ENCODE measurements at places on chromosomes 16 and 17.

DNA sequence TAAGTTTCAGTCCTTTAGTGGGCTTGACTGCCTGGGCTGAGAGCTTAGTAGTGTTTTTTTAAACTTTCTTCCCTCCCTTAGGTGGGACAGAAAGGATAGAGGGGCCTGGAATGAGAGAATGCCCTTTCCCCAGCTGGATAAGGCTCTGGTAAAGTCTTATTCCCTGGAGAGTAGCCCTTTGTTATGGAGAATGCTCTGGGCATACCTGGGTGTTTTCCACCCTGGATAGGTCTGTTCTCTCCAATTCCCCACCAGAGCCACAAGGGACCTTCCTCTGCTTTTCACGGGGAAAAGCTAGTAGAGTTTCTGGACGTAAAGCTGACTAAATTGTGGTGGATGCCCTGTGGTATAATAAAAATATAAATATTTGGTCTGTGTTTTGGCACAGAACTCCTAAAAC is 164.1 kb downstream of the HS3ST4 start:
- DNase-seq = no peak

DNA sequence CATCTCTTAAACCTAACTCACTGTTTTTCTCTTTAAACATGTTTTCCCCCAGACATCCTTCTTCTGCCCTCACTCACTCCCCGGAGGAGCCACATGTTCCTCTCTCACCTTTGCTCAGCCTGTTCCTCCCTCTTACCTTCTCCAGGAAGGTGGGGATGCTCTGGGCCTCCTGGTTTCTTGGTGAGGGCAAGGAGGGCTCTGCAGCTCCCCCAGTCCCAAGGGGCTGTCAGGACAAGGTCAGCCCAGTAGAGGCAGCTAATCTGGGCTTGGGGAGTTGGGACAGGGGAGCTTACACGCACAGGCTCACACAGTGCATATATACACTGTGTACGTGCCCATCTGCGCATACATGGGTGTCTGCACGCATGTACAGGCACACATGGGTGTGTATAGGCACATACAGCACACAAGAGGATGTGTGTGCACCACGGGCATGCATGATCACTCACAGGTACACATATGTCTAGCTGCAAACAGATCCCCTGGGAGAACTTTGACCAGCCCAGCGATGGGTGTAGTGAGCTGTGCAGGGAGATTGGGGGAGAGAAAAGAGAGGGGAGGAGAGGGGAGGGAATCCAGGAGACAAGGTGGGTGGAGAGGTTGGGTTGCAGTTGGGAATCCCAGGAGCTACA is 28.6 kb upstream of the SPNS3 start:
- DNase-seq = no peak

- DNase-seq = no peak
Observed at GRCh38 chr16:85473909-85474620, 139.1 kb upstream of the GSE1 start.

DNA sequence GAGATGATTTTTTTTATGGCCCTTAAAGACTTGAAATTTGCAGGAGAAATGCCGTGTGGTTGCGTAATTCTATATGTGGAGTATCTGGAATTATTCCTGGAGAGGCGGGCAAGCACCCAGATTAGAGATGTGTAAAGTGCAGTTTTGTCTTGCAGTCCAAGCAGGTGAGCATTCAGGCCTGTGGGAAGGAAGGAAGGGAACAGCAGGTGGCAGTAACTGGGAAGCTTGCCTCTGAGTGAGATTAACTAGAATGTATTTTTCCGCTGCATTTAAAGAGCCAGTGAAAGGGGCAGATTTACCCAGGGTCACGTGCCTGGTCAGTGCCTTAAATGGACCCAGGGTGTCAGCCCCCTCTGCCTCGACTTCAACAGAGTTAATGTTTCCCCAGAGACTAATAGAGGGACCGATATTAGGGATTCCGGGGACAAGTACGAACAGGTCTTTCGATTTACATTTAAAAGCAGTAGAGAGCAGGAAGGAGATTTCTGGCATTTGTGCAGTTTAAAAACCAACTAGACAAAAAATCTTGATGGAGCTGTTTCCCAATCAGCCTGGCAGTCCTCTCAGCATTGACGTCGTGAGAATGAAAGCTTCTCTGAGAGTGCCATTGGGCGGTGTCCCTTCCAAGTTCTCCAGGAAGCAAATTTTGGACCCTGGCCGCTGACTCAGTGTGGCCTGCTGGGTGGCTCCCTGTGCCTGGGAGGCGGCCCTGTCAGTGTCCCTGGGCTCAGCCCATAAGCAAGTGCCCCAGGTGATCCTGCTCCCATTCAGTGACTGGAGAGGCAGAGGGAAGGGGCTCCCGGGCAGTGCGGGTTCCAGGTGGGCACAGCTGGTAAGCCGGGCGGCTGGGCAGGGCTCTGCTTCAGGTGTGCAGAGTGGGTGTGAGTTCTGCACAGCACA is 38.2 kb downstream of the KSR1 start:
- peak; percentile 45 for DNase-seq

DNA sequence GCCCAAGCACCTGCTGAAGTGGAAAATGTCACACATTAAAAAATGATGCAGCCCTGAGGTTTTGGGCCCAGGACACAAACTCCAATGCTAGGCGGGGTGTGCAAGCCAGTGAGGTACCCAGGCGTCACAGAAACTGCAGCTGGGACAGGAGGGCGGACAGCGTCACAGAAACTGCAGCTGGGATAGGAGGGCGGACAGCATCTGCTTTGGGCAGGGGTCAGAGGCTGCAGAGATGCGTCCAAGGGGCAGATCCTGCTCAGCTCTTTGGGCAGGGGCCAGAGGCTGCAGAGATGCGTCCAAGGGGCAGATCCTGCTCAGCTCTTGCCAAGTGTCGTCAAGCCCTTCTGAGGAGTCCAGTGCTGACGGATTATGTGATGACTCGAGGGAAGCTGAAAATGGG is 43.9 kb upstream of the RCVRN start:
- DNase-seq = no peak

DNA sequence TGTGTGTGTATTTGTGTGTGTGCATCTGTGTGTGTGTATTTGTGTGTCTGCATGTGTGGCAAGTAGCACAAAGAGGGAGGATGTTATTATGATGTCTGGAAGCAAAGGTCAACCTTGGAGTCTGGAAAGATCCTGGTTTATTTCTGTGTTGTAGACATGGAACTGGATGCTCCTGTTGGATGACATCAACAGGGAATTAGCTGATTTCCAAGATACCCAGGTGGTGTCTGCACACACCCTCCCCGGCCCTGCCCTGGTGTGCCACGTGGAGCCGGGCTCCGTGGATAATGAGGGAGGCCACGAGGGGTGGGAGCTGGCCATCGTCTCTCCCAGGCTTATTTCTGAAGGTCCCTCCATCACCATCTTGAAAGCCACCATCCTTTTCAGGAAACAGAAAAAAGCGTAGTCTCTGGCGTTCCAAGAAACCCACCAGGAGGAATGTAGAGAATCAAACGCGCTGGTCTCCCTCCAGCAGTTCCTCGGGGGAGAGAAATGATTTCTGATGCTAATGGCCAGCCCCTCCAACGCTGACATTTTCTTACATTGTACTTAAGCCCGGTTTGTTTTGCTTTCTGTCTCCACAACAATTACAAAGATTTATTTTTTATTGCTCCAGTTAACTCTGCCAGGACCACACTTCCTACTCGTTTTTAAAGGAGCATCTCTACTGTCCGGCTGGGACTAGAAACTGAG is 93.3 kb downstream of the FOXL1 start:
- no peak for DNase-seq

- DNase-seq = no peak
Observed at GRCh38 chr17:49480836-49481615, 14.1 kb upstream of the NGFR start.

DNA sequence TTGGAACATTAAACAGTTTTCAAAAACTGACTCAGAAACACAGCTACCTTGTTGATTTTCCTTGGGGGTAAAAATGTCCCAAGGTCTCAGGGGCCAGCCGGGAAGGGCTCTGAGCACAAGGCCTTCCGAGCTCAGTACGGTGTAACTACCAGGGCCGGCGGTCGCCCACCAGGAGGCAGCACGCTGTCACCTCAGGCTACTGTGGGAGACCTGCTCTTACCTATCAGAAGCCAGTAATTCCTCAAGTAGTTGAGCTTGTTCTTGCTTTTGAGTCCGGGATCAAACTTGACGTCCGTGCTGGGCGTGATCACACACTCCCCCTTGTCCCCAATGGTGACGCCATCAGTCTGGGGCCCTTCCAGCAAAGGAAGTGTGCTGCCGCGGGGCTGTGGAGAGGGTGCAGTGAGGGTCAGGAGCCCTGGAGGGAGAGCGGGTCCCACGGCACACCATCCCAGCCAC is 43.4 kb upstream of the ICAM2 start:
- no peak for DNase-seq

- no peak for DNase-seq
Observed at GRCh38 chr16:4498546-4499195, 22.5 kb downstream of the HMOX2 start.
